ENCODE measurements at places on chromosomes 5 and 9.

DNA sequence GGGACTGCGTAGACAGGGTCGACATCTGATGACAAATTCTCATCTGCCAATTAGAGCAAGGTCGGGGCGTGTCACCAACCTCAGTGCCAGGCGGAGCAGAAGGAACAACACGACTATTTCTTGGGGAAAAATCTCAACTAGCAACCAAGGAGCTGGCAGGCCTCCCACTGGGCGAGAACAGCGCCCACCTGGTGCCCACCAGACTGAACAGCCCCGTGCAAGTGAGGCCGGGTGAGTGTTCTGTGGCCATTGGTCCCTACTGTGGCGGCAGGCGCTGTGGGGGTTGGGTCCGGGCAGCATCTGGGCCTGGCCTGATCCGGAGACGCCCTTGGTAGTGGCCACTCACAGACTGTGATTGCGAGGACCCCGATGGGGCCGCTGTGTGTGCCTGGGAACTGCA is 11.5 kb downstream of the NOTCH1 start:
- DNase-seq = no peak

DNA sequence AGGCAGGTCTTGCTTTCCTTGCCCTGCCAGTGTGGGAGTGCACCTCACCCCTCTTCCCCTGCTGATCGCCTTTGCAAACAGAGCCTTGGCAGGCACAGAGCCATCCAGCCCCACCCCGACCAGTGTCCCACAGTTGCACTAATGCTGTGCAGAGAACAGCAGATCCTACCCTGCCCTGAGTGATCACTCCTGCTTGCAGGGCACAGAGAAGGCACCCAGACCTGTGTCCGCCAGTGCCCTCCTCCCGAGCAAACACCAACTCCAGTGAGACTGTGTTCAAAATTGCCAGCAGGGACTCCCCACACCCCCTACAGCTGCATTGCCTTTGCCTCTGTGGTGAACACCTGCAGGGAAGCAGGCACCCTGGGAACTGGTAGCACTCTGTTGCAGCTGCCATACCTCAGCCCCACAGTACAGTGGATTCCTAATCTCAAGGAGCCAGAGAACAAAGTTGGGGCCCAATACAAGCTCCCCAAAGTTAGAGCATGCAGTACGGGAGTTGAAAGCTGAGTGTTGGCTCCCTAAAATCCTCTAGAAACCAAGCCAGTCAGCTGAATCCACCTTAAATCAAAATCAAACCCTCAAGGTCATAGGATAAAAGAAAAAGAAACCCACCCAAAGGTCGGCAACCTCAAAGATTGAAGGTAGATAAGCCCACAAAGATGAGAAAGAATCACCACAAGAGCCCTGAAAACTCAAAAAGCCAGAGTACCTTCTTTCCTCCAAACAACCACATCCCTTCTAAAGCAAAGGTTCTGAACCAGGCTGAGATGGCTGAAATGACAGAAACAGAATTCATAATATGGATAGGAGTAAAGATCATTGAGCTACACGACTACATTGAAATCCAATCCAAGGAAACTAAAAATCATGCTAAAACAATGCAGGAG is 92.9 kb upstream of the PIK3R1 start:
- no peak for DNase-seq

- no peak for DNase-seq
These were observed 225.9 kb downstream of the SGCD start for GRCh38 chr5:156552855-156553358.

GRCh38 chr9:38697776-38698300 is 22.1 kb downstream of the FAM240B start:
- no peak for DNase-seq

DNA sequence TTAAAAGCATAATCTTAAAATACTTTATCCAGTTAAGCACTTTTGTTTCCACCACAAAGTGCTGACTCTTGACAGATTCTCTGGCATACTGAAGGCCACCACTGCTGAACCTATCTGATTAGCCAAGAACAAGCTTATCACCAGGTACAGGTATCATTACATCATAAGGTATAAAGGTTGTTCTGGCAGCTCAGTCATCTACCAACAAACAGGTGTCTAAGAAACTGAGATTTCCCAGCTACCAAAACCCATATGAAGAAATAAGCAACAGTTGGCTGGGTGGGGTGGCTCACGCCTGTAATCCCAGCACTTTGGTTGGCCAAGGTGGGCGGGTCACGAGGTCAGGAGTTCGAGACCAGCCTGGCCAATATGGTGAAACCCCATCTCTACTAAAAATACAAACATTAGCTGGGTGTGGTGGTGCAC is 5.0 kb downstream of the MTMR12 start:
- peak; percentile 34 for DNase-seq

DNA sequence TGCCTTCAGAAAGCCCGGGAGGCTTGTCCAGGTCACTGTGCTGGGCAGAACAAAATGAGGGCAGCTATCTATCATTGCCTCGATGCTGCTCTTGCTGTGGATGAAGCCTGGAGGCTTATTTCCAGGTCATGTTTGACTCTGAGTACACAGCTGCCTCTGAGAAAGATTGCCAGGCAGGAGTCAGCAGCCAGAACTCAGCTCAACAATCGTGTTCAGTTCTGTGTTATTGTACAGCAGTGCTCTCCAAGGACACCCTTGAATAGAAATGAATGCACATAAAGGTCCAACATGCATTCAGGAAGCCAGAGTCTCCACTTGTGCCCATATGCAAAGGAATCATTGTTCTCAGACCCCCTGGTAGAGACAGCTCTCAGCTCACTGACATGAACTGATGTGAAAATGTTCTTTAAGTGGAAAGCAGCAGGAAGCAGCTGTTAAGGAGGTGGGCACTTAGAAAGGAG is 61.7 kb upstream of the ZFR start:
- DNase-seq = no peak

DNA sequence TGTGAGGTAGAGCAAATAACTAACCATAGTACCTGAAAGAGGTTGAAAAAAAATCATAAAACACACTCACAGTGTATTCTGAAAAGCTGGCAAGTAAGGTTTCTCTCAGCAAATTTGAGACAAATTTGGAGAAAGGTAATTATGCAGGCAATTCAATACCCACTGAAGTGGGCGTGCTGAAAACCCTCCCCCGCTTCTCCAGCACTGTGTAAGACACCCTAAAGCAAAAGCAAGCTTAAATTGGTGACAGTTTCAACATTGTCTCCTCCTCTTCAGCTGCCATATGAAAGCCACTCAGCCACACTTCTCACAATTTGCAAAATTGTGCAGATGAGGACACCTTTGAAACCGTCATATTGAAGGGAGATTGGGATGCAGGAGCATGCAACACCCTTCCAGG is 322.3 kb upstream of the CDH6 start:
- no peak for DNase-seq

- DNase-seq = peak; percentile 53
These were observed 208.3 kb downstream of the SPATA31D1 start for GRCh38 chr9:82196622-82197441.

DNA sequence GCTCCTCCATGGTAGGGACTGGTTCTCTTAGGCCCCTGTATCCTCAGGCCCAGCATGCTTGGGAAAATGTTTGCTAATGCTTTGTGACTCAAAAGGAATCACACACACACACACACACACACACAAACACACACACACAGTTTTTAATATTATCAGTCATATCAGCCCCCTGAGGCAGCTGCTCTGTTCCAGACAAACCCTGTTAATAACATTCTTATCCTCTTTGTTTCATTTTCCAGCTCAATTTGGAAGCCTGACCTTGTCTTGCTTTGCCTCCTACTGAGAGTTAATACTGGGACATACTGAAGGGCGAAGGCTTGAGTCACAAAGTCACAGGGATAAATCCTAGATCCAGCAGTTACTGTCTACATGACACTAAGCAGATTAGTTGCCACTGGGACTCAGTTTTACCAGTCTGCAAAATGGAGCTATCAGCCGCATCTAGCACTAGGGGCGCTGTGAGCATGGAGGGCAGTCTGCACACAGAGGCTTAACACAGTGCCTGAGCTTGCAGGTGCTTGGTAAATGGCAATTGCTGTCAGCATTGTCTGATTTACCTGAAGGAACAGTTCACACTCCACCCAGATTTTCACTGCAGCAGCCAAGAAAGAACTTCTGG is 37.1 kb upstream of the KCNMB1 start:
- DNase-seq = no peak

- DNase-seq = no peak
These were observed 26.7 kb downstream of the NDUFS6 start for GRCh38 chr5:1827886-1828397.

GRCh38 chr5:73280821-73281746 is 108.1 kb downstream of the TMEM174 start:
- DNase-seq = no peak

- DNase-seq = no peak
These were observed 38.1 kb upstream of the HNRNPA0 start for GRCh38 chr5:137792303-137792702.

- no peak for DNase-seq
These were observed 88.1 kb upstream of the TLE1 start for GRCh38 chr9:81777482-81777881.

- DNase-seq = no peak
These were observed 234.4 kb upstream of the MPDZ start for GRCh38 chr9:13513716-13514444.

DNA sequence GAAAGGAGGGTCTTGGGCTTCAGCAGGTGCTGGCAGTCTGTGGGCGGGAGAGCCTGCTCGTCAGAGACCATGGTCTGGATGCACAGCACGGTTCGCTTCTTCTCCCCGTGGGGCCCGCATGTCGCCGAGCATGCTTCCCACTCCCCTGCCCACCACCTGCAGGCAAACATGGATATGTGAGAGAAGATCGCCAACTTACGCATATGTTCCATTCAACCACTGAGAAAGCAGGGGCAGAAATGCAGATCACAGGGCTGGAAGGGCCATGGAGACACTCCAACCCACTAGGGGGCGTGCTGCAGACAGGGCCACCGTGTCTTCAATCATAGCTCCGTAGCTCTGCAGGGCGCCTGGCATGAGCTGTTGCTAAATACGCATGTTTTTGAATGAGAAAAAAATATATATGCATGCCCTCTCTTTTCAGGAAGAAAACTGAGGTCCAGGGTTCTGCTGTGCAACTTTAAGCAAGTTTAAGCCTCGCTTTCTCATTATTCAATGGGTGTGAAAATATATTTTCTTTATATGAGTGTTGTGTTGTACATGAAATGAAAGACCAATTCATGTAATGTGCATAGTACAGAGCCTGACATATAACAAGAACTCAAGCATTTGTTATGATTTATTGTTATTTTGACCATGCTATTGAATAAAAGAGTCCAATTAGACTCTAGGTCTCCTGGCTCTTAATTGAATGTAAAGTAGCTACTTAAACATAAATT is 148.0 kb downstream of the TARS1 start:
- no peak for DNase-seq

GRCh38 chr5:62671479-62671878 is 92.9 kb downstream of the LRRC70 start:
- DNase-seq = no peak

- DNase-seq = no peak
These were observed 107.4 kb downstream of the JAKMIP2 start for GRCh38 chr5:147675168-147675567.

GRCh38 chr9:126215486-126215885 is 111.1 kb upstream of the MVB12B start:
- no peak for DNase-seq

DNA sequence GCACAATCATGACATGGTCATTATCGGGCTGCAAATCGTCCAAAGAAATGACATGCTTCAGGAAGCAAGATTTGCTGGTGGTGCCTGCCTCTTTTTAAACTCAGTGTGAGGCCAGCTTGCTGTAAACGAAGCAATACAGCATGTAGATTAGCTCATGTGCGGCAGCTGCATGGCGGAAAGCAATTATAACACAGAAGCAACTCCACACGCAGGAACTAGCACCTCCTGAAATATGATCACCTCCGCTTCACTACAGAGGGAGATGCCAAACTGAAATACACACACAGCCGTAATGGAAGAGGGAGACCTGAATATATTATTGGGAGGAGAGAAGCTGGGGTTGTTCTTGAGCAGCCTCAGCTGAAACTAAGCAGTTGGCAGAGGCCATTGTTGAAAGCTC is 312.5 kb downstream of the PSAT1 start:
- DNase-seq = no peak

GRCh38 chr9:133666845-133667244 is 30.7 kb downstream of the DBH start:
- DNase-seq = no peak

GRCh38 chr9:130166399-130166798 is 5.8 kb upstream of the NCS1 start:
- DNase-seq = no peak

DNA sequence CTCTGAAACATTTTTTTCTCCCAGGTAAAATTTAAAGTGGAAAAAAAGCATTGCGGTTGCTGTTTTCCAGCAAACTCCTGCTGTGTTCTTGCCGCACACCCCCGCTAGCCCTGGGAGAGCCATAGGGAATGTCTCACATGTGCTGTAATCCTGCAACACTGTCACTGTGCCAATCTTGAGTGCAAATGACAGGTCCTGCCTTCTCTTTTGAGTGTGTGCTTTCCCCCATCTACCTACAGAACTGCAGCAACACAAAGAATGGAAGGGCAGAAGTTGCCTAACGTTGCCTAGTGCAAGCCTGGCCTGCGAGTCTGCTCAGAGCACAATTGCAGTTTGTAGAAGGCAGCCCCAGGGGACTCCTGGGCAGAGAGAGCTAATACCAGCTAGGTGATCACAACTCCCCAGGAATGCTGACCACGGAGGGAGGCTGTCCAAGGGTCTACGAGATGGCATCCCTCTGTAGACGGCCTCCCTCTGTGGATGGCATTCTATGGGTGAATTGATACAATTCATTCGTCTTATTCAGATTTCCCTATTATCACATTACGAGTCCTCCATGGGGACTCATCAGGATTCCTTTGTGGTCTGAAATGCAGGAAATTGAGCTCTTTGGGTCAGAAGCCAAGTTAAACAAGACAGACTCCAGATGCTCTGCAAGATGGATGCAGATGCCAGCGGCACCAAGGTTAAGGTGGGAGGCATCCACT is 172.6 kb upstream of the S1PR3 start:
- DNase-seq = no peak

DNA sequence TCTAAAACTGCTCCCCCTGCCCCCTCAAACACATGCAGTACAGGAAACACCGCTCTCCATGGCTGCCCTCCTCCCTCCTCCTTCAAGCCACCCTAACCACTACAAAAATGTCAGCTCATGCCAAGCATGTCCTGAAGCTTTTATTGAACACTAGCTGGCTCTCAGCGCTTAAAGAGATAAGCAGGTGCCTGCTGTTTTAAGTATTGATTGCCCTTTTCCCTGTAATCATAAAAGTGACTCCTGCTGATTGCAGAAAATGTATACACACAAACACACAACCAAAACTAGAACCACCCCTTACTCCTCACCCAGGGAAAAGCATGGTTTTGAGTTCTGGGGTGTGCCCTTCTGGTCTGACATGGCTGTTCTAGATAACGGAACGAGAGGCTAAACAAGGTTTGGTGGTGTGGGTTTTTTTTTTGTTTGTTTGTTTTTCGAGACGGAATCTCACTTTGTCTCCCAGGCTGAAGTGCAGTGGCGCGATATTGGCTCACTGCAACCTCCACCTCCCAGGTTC is 3.7 kb upstream of the UCK1 start:
- no peak for DNase-seq

DNA sequence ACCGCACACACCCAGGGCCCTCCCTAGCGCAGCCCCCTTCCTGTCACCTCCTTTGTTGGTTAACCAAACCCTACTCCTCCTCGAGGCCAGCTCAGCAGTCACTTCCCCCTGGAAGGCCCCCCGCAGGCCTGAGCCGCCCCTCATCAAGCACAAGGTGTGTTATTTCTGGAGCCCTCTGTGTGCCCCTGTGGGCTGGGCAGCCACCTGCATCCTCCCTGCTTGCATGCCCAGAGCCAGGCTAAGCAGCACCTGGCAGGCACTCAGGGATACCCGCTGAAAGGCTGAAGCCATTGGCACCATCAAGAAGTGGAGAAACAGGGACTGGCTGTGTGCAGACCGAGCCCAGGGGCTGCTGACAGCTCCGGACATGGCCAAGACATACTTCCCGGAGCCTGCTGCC is 121.8 kb downstream of the ZNF354C start:
- no peak for DNase-seq

Measured in MM.1S (cell line).